Activated T-cell treated with anti-CD3 and anti-CD28 coated beads, Interleukin-2, amount 50 U/mL, for 48 hours (primary cell): ENCODE measurements at places on chromosomes 1 and 21.

GRCh38 chr21:35119501-35120047, 70.5 kb upstream of the RUNX1 start:
- DNase-seq, result no peak

DNA sequence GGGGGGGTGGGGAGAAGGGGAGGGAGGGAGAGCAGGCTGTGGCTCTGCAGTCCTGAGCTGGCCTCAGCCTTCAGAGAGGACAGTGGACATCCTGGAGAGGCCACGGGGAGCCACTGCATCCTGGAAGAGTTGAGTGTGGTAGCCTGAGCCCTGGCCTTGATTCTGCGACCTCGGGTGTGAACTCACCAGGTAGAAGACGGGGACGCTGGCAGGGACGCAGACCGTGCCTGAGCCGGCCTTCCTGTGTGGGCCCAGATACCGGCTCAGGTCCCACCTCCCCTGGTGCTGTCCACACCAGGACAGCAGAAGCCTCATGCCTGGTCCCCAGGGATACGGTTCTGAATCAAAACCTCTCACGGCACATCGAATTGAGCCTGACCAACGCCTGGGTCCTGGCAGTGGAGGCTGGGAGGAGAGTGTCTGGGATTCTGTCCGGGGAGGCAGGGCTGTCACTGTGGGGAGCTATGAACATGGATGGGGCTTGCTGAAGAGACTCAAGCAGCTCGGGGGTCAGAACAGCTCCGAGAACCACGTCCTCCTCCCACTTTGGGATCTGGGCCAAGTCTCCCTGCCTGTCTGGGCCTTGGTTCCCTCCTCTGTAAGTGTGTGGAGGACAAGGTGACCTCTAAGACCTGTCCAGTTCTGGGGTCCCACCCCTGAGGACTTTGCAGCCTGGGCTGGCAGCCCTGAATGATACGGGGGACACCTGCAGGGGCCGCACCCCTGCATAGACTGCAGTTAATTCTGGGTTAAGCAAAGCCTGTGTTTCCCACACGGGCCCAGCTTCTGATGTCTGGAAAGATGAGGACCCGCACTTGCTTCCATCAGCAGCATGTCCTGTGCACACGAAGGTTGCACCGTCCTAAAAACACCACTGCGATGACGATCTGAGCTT, 30.4 kb downstream of the RRP1 start:
- no peak for DNase-seq

GRCh38 chr1:170521818-170522217, 10.1 kb upstream of the GORAB start:
- no peak for DNase-seq

DNA sequence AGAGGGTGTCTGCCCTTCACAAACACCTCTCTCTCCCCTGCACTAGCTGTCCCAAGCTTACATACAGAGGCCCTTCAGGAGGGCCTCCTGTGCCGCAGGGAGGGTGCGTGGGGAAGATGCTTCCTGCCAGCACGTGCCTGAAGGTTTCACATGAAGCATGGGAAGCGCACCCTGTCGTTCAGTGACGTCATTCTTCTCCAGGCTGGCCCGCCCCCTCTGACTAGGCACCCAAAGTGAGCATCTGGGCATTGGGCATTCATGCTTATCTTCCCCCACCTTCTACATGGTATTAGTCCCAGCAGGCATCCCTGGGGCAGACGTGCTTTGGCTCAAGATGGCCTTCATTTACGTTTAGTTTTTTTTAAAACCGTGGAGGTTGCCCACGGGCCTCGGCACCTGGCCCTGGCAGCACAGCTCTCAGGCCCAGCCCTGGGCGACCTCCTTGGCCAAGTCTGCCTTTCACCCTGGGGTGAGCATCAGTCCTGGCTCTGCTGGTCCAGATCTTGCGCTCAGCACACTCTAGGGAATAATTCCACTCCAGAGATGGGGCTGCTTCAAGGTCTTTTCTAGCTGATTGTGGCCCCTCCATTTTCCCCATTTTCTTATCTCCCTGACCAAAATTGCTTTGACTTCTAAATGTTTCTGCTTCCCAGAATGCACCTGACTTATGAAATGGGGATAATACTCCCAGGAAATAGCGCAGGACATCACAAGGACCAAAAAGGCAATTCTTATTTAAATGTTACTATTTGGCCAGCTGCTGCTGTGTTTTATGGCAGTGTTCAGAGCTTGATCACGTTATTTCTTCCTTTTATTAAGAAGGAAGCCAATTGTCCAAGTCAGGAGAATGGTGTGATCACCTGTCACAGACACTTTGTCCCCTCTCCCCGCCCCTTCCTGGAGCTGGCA, 6.1 kb downstream of the NPPA start:
- DNase-seq, result no peak

GRCh38 chr1:110675060-110675791, 486 bp upstream of the KCNA3 start:
- no peak for DNase-seq

DNA sequence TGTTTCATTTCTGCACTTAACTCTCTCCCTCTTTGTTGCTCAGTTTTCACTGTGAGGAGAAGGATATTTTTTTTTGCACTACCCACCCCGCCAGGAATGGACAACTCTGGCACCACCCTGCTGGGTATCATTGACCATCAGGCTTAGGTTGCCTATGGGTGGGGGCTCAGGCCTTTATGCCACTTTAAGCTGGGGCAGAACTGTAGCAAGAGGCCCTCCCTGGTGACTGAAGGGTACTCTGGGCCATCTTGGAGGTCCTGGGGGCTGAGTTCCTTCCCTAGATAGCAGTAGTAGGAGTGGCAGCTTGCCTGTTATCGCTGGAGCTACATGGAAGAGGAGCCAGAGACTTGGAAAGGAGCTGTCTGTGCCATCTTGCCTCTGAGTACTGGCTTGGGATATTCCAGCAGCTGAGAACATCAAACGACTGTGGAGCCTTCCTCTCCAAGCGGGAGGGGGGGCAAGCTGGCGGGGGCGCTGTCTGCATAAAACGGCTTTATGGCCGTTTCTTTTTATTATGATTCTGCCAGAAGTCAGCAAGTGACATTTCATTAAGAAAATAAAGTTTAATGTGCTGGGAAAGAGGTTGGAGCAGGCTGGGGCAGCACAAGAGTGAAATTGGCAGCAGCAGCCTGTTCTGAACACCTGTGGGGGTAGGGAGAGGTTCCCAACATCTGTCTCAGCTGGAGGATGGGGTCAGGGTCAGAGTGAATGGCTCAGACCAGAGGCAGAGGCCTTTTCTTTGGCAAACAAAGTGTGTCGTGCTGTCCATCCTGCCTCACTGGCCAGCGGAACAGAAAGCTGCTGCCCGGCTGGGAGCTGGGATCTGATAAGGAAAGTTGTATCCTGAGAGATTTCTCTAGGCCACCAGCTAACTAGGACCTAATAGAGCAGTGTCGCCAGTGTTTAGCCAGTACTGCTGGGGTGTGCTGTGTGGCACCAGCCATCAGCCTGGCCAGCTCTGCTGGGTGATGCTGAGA, 32.9 kb downstream of the TMEM53 start:
- no peak for DNase-seq

- peak; percentile 78 for DNase-seq
Measured at GRCh38 chr1:109490029-109490933, 3.6 kb upstream of the CYB561D1 start.

GRCh38 chr21:40680311-40680710, 166.6 kb downstream of the DSCAM start:
- no peak for DNase-seq

DNA sequence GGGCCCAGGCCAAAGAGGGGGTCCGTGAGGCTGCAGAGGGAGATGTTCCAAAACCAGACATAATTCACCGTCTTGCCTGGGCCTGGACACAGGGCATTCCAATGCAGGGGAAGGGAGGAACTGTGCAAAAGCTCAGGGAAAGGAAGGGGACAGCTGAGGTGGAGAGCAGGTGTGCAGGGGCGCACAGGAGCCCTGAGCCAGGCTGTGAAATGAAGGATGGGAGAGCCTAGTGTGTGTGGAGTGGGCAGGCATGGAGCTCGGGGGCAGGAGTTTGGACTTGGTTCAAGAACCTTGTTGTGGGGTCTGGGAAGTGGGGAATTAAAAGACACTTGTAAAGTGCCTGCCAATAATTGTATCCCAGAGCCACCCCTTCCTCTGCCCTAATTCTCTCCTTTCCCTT, 2.3 kb downstream of the TNNI1 start:
- no peak for DNase-seq

- no peak for DNase-seq
Measured at GRCh38 chr1:175409938-175410337, 217.4 kb upstream of the KIAA0040 start.

DNA sequence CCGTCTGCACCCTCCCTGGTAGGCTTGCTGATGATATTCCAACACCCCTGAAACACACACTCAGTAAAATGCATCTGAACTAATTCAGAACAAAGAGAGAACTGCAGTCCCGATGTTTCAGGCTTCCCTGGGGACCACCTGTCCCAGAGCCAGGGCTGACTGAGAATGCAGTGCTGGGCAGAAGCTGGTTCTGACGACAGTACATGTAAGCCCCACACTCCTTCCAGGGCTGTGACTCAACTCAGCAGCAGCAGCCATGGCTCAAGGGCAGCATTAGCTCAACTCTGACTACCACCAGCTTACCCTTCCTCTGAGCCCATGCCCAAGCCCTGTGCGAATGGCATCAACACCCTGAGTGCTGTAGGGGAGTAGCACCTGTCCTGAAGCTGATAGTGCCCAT, 56.4 kb upstream of the SIPA1L2 start:
- no peak for DNase-seq

DNA sequence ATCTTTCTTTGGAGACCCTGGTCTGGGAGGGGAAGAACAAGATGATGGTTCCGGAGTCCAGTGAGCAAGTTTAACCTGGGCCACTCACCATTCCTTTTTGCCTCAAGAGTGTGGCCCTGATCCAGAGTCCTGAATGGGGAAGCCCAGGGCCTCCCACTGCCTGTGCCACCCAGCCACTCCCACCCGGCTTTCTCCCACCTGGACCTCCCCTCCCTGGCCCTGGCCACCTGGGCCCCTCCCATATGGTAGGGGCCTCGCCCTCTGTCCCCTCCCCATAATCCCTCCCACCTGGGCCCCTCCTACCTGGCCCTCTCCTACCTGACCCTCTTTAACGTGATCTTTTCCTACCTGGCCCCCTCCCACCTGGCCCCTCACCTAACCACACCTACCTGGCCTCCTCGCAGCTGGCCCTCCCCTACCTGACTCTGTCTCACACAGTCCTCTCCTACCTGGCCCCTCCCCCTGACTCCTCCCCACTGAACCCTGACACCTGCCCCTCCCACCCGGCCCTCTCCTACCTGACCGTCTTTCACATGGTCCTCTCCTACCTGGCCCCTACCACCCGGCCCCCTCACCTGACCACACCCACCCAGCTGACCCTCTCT, 220.7 kb upstream of the VAMP3 start:
- DNase-seq, result no peak

GRCh38 chr1:9129266-9130041, 552 bp upstream of the GPR157 start:
- peak; percentile 86 for DNase-seq

DNA sequence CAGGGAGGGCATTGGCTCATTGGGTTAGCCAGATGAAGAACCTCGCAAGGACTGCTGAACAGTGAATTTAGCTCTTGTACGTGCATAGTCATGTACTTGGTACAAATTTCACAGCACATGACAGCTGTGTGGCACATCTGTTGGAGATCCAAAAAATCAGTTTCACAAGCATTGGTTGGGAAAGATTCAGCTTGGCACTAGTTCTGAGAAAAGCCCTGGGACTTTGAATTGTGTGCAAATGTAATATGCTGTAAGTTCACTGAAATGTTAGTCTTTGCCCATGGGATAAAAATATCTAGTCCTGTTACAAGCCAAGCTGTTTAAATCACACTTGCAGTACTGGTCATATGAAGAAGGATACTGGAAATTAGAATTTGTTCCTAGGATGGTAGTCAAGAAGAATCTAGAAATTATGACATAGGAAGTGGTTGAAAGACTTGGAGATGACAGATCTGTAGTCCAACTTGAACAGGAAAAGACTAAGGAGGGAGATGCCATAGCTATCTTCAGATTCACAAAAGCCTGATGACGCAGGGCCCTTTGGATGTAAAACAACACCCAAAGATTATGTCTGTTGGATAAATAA, 19.2 kb downstream of the LAMC2 start:
- no peak for DNase-seq
